ENCODE measurements at places on chromosomes 2 and 18.

- peak; percentile 57 for DNase-seq
These were observed 25.4 kb upstream of the ST3GAL5 start for GRCh38 chr2:85913884-85914881.

DNA sequence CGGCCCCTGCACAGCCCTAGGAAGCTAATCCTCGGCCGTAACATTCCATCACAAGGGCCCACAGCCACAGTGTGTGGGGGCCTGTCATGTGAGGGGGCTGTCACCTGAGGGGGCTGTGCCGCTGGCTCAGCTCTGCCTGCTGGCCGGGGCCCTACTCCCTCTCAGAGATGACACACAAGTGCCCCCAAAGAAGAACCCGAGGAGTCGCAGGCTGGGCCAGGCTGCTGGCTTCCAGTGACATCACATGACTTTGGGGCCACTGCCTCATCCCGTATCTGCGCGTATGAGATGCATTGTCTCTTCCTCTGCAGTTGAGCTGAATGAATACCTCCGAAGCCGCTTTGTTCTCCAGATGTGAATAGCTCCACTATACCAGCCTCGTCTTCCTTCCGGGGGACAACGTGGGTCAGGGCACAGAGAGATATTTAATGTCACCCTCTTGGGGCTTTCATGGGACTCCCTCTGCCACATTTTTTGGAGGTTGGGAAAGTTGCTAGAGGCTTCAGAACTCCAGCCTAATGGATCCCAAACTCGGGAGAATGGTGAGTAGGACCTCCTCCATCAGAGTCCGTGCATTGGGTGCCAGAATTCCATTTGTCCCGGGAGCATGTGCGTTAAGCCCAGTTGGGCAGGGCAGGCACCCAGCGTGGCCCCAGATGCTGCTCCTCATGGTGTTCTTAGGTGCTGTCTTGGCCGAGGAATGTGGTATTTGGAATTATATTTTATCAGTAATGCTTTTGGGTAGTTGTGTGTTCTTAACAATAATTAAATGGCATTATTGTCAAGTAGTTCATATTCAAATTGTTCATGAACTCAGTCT lies at the start of gene CNDP1:
Gene CNDP1 (plus strand): TSS at position 351 of the 820 bp plus-strand sequence. CDS start 168 bp downstream, at position 519.
- no peak for DNase-seq

GRCh38 chr18:58207520-58208152 lies 163.6 kb downstream of the NEDD4L start:
- DNase-seq, result no peak

DNA sequence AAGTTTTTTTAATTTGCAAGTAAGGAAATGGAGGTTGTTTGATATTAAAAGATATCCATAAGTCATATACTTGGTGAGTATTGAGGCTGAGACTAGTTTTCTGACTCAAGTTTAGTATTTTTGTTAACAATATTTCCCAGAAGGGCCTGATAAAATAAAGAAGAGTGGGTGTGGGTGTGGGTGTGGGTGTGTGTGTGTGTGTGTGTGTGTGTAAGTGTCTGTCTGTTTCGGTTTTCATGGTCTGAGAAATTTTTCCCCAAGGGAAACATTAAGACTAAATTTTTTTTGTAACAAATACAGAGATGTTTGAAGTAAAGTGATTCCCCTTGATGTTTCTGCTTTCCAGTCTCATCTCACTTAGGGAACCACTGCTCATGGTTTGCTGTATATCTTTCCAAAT lies 36.5 kb downstream of the PPM1B start:
- DNase-seq, result no peak

DNA sequence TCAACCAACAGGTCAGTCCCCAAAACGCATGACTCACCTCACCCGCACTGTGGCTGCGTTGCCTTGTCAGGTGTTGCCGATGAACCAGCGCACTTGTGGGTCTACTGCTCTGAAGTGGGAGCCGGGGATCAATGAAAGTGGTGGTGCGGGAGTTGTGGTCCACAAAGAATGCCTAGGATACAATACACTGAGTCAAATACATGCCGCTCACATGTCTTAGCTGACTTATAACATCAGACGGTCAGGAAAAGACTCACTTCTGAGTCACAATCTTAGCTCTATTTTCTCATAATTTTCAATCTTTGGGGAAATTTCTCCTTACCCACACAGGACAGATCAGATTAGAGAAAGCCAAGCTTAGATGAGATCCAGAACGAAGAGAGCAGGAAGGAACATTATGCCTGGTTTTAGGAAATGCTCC lies 107.1 kb upstream of the STK17B start:
- DNase-seq, result peak; percentile 90

- no peak for DNase-seq
These were observed 127.5 kb downstream of the GLI2 start for GRCh38 chr2:120863146-120863545.

DNA sequence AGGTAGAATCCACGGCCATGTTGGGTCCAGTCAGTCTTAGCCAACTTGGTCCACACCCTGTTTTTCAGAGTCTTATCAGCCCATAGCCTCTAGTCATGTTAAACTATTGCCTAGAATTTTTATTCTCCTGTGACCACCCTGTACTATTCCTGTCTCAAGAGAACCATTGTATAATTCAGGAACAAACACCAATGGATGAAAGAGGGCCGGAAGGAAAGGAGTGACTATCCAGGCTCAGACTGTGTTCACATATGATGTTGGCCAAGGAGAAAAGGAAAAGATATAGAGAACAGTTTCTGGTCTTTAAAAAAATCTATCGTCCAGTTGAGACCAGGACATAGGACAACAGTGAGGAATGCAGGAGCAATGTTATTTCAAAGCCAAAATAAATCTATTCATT lies 82.9 kb upstream of the SETBP1 start:
- no peak for DNase-seq

- no peak for DNase-seq
These were observed 91.2 kb downstream of the SLC8A1 start for GRCh38 chr2:40360652-40361051.

- no peak for DNase-seq
These were observed 119.7 kb downstream of the WDR7 start for GRCh38 chr18:56770873-56771272.

- no peak for DNase-seq
These were observed 19.3 kb upstream of the CHMP1B start for GRCh38 chr18:11831921-11832320.

DNA sequence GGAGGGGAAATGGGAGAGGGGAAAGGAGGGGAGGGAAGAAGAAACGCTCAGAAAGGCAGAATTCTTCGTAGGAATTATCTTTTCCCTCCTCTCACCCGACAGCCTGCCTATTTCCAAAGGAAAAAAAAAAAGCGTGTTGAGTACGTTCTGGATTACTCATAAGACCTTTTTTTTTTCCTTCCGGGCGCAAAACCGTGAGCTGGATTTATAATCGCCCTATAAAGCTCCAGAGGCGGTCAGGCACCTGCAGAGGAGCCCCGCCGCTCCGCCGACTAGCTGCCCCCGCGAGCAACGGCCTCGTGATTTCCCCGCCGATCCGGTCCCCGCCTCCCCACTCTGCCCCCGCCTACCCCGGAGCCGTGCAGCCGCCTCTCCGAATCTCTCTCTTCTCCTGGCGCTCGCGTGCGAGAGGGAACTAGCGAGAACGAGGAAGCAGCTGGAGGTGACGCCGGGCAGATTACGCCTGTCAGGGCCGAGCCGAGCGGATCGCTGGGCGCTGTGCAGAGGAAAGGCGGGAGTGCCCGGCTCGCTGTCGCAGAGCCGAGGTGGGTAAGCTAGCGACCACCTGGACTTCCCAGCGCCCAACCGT lies at the start of gene GAD1:
Gene GAD1 (plus strand): TSS at position 384 of the 589 bp plus-strand sequence. CDS start 1,705 bp downstream, outside the sequence.
- peak; percentile 56 for DNase-seq

DNA sequence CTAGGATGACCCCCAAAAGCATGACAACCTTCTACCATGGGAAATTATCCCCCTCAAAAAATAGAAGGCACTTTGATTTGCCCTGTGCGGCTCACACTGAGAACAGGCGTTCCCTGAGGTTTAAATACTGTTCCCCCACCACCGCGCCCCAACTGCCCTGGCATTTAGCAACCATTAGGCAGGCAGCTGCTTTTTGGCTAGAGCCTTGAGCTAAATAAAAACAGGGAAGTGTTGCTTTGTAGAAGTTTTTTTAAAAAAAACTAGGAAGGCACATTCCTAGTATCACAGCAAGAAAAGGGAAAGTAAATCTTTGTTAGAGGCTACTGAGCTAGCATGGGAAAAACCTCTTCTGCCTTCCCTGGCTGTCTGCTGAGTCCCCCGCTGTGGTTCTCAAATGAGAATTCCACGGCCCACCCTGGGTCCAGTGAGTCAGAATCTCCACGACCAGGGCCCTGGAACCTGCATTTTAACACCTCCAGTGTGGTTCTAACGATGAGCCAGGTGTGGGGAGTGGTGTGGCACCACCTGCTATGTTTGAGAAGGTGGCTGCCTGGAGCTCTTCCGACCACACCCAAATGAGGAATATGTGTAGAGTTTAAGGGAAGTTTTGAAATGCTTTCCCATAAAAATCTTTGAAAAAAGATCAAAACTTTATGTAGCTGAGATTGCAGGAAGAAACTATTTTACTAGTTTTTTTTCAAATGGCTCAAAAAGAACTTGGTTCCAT lies 66.4 kb downstream of the VIT start:
- no peak for DNase-seq

- peak; percentile 31 for DNase-seq
These were observed 418.3 kb upstream of the CYRIA start for GRCh38 chr2:17083902-17084301.

DNA sequence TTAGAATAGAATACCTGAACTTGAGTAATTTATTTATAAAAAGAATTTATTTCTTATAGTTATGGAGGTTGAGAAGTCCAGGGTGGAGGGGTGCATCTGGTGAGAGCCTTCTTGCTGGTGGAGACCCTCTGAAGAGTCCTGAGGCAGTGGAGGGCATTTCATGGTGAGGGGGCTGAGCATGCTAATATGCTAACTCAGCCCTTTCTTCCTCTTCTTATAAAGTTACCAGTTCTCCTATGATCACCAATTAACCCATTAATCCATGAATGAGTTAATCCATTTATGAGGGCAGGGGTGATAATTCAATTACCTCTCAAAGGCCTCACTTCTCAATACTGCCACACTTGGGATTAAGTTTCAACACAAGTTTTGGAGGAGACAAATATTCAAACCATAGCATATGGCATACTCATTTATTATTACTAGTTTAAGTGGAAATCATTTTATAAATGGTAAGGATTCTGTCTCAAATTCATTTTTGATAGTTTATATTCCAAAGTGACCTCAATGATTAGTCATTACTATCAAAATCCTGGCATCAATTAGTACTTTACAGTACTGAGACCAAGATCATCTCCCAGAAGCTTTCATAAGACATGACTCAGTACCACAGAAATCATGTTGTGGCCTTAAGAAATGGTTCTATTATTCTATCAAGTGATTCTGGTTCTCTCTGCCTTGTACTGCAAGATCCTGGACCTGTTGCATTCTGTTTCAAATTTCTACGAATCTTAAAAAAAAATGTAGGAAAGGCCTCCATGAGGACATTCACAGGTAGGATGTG lies 5.5 kb downstream of the ZNF396 start:
- no peak for DNase-seq

GRCh38 chr18:29531746-29532145 lies 1354.8 kb upstream of the CDH2 start:
- no peak for DNase-seq

GRCh38 chr2:214244847-214245246 lies 166.0 kb upstream of the VWC2L start:
- no peak for DNase-seq

DNA sequence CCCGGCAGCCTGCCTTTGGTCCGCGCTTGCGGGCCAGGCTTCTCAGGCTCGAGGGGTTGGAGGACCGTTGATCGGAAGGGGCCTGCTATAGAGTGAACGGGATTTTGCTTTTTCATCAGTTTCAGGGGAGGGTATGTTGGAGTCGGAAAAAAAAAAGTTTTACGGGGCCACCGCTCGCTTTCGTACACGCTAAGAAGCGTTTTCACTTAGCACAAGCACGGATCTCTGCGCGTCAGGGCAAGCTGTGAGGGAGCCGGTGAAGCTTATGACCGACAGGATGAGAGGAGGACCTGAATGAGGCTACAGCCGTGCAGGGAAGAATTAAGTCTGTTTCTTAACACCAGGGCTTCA lies 443 bp downstream of the CPSF3 start:
- DNase-seq, result no peak

DNA sequence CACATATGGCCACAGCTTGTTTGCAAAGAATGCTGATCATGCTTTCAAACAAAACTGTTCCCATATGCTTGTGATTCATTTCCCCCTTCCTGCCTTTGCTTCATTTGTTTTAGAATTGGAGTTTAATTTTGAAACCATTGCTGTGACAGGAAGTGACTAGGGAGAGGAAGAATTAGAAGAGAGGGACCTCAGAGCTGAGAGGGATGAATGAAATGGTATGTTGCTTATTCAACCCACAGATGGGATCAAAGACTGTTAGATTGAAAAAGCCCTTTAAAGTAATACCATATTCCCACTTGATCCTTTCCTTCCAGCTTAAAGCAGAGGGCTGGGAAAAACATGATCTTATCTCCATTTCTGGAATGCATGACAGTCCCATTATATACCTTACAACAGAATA lies 106.2 kb upstream of the RNF152 start:
- DNase-seq, result peak; percentile 68

DNA sequence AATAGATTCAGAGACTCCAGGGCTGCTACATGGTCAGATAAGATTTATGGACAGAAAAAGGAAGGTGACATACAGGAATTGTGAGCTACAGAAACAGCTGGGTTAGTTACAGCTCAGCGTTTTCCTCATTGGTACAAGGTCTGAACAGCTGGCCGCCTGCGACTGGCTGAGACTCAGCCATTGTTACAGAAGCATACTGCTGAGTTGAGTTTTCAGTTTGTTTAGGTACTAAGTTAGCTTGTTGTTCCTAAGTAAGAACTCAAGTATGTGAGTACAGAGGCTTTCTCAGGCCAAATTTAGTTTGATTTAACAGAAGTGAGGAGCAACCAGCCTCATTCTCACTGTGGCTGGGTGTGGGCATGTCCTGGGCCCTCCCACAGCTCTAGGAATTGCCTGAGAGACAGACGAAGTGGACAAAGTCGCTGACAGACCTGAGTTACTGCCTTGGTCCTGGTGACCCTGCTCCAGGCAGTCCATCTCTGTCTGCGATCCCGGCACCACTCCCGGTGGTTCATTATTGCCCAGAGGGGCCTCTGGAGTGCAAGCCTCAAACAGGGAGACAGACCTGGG lies 27.8 kb upstream of the RHOB start:
- no peak for DNase-seq

DNA sequence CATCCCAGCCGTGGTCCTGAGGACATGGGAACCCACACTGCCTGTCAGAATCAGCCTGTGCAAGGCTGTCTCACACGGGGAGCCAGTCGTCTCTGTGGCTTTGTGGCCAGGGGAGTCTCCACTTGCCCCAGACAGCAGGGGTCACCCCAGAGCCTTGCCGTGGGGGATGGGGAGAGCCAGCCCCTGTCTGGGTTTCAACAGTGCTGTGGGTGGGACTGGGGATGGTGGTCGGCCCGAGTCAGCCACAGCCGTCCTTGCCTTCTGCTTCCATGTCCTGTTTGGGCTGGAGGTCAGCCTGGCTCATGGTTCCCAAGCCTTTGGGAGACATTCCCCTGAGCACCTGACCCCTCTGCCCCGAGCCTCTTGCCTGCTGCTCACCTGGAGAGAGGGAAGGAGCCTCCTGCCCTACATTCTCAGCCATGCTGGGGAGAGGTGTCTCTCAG lies 19.6 kb downstream of the GPR35 start:
- DNase-seq, result no peak

GRCh38 chr18:6755107-6755506 lies 25.6 kb downstream of the ARHGAP28 start:
- no peak for DNase-seq

Measured in brain microvascular endothelial cell (primary cell).